Myometrial cell (primary cell): ENCODE measurements at places on chromosomes 7 and 10. TPM values are rescaled to one million over a fixed set of nuclear protein-coding genes. Genes with fewer than 3 reads are reported as not detected.

Gene GNG11
- total RNA-seq, result 59.0 and 69.8 TPM in 2 replicates

Gene AMZ1
- 1.2 and 1.7 TPM in 2 replicates for total RNA-seq

Gene STEAP4
- under 0.01 TPM in 1 of 2 replicates, not detected in the other for total RNA-seq

Gene CHN2
- total RNA-seq, result 2.6 TPM in 1 of 2 replicates, not detected in the other

Gene SPDYE1
- total RNA-seq, result not detected in 2 replicates

Gene UNCX
- total RNA-seq, result not detected in 2 replicates

Gene SLC26A5
- not detected in 2 replicates for total RNA-seq

Gene TMEM140
- total RNA-seq, result 6.9 and 9.2 TPM in 2 replicates

Gene ENO4
- total RNA-seq, result 0.58 and 1.1 TPM in 2 replicates

Gene KIAA1217
- 3.5 and 5.0 TPM in 2 replicates for total RNA-seq

Gene HTRA1
- total RNA-seq, result 49.6 and 64.0 TPM in 2 replicates

Gene AHR
- total RNA-seq, result 36.3 and 36.9 TPM in 2 replicates

Gene LRRTM3
- total RNA-seq, result not detected in 2 replicates

Gene IDE
- total RNA-seq, result 18.2 and 25.2 TPM in 2 replicates

Gene RBP4
- total RNA-seq, result not detected in 2 replicates

Gene ZNF33A
- 0.86 and 8.0 TPM in 2 replicates for total RNA-seq

Gene PPIF
- total RNA-seq, result 46.8 and 63.4 TPM in 2 replicates

Gene ADAM12
- total RNA-seq, result 16.7 and 22.2 TPM in 2 replicates

Gene PLEKHS1
- total RNA-seq, result not detected in 2 replicates

Gene RASA4B
- 3.2 and 5.8 TPM in 2 replicates for total RNA-seq

Gene TMEM72
- total RNA-seq, result not detected in 2 replicates

Gene LIPF
- not detected in 2 replicates for total RNA-seq

Gene POLR2J2
- not detected in 2 replicates for total RNA-seq

Gene CCDC3
- not detected in 2 replicates for total RNA-seq

Gene TCAF2
- 0.89 and 3.2 TPM in 2 replicates for total RNA-seq

Gene LRRC18
- total RNA-seq, result not detected in 2 replicates

Gene GPR22
- total RNA-seq, result 0.71 TPM in 1 of 2 replicates, not detected in the other

Gene OPN1SW
- total RNA-seq, result not detected in 2 replicates

Gene SFRP5
- total RNA-seq, result not detected in 2 replicates

Gene FBH1
- total RNA-seq, result 79.6 and 98.9 TPM in 2 replicates

Gene HMX2
- not detected in 2 replicates for total RNA-seq

Gene AKR1C8
- total RNA-seq, result not detected in 2 replicates

Gene TBXAS1
- total RNA-seq, result 3.5 and 11.5 TPM in 2 replicates

Gene FKBP9
- total RNA-seq, result 147 and 150 TPM in 2 replicates

Gene ANKRD2
- total RNA-seq, result 0.29 TPM in 1 of 2 replicates, not detected in the other

Gene CXCL12
- total RNA-seq, result 76.7 and 93.0 TPM in 2 replicates

Gene GIMAP2
- 1.2 TPM in 1 of 2 replicates, not detected in the other for total RNA-seq

Gene ASB10
- total RNA-seq, result not detected in 2 replicates

Gene GRID2IP
- not detected in 2 replicates for total RNA-seq

Gene PCLO
- 1.1 and 2.9 TPM in 2 replicates for total RNA-seq

Gene CPA4
- 7.5 and 13.1 TPM in 2 replicates for total RNA-seq

Gene RARRES2
- total RNA-seq, result 0.86 and 4.8 TPM in 2 replicates

Gene HACD1
- 18.6 and 24.2 TPM in 2 replicates for total RNA-seq

Gene C10orf105
- total RNA-seq, result not detected in 2 replicates

Gene TMEM225B
- not detected in 2 replicates for total RNA-seq

Gene CTAGE6
- 0.35 TPM in 1 of 2 replicates, not detected in the other for total RNA-seq

Gene PHKG1
- total RNA-seq, result 0.29 TPM in 1 of 2 replicates, not detected in the other

Gene DRGX
- total RNA-seq, result not detected in 2 replicates

Gene CDK14
- total RNA-seq, result 35.3 and 36.6 TPM in 2 replicates
